ENCODE measurements at places on chromosomes 5 and 9.

DNA sequence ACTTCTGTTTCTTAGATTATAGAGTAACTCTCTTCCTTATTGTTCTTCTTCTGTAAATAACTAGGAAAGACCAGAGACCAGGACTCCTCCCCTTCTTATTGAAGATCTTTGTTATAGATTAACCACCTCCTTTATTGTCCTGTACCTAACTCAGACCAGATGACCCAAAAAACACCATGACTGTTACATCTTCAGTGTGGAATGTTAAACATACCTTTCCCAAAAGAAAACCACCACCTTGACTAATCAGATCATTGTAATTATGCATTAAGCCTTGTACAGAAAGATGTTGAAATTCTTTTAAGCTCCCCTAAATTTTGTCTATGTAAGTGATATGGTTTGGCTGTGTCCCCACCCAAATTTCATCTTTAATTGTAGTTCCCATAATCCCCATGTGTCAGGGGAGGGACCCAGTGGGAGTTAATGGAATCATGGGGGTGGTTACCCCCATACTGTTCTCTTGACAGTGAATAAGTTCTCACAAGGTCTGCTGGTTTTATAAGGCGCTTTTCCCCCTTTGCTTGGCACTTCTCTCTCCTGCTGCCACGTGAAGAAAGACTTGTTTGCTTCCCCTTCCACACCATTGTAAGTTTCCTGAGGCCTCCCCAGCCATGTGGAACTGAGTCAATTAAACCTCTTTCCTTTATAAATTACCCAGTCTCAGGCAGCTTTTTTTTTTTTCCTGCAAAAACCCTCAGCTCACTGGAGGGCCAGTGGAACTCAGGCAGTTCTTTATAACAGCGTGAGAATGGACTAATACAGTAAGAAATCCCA lies 26.3 kb downstream of the ARSB start:
- no peak for DNase-seq

DNA sequence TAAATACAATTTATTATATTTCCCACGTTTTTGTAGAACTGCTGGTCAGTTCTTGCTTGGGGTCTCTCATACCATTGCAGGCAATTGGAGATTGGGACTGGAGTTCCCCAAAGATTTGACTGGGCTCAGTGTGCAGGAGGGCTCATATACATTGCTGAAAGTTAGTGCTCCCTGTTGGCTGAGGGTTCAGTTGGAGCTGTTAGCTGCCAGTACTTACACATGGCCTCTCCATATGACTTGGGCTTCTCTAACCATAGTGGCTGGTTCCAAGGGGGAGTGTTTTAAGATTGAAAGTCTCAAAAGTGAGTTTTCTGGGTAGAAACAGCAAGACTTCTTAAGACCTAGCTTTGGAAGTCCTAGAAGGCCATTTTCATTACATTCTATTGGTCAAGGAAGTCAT lies 102.9 kb downstream of the MAN2A1 start:
- no peak for DNase-seq

- no peak for DNase-seq
Observed at GRCh38 chr5:83955916-83956315, 235.3 kb upstream of the HAPLN1 start.

- no peak for DNase-seq
Observed at GRCh38 chr9:95752129-95752731, 123.3 kb upstream of the ERCC6L2 start.

- DNase-seq: peak; percentile 96
Observed at GRCh38 chr5:39517800-39518199, 93.0 kb upstream of the DAB2 start.

DNA sequence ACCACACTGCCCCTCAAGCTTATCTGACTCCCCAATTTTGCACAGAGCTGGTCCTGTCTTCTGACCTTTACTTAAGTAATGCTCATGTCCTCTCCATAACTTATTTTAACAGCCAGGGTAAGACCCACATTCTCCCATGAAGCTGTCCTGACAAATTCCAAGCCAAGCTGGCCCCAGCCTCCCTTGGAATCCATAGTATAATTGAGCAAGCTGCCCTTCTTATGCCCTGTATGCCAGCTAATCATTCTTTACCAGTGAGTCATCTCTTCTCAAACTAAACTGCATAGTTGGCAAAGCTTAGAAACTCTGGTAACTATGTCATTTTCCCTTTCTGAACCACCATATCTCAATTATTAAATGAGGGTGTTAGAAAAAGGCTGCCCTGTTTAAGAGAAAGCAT lies 92.4 kb downstream of the NFIB start:
- no peak for DNase-seq

DNA sequence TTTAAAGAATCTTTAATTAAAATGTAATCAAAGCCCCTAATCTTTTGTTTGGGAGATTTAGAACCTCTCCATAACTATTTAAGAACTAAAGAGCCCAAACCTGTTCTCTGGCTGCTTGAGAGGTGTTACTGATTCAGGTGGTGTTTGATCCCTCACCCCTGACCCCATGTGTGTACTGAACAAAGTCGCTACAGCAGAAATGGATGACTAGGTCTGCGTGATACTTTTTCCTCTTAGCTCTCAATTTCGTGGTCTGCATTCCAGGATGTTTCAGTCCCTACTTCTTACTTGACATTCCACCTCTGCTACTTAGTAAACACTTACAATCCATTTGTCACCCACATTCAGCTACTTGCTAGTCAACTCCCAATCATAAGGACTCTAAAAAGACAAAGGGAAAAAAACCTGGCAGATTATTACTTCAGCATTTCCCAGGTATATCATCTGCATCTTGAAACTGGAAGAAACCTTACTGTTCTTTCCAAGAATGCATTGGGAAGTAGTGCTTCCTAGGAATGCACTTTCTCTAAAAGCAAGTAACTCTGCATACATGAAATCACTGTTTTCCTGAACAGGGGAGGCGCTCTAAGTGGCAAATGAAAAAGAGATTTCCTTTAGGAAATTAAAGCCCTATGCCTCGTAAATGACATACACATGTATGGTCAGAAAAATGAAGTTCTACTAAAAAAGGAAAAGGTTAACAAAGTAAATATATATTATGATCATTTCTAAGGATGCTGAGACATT lies 1091.6 kb downstream of the PTPRD start:
- DNase-seq: no peak

- no peak for DNase-seq
Observed at GRCh38 chr5:158635565-158635964, 464.2 kb downstream of the EBF1 start.

- DNase-seq: peak; percentile 60
Observed at GRCh38 chr9:13267743-13268142, 11.7 kb downstream of the MPDZ start.

DNA sequence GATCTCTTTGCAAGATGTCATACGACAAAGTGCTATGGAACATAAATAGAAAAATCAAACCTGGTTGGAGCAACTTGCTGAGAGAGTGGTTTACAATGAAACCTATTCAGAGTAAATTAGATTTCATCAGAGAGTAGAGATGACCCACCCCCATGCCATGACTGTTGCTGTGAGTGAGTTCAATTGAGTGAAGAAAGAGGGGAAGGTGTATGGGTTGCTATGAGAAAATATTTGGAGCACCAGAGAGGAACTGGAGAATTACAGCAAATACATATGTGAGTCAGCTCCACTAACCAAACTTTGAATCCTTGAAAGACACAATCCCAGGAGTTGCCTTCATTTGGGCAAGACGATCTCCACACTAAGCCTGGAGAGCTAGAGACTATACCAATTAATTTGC lies 217.2 kb downstream of the RFX3 start:
- no peak for DNase-seq

DNA sequence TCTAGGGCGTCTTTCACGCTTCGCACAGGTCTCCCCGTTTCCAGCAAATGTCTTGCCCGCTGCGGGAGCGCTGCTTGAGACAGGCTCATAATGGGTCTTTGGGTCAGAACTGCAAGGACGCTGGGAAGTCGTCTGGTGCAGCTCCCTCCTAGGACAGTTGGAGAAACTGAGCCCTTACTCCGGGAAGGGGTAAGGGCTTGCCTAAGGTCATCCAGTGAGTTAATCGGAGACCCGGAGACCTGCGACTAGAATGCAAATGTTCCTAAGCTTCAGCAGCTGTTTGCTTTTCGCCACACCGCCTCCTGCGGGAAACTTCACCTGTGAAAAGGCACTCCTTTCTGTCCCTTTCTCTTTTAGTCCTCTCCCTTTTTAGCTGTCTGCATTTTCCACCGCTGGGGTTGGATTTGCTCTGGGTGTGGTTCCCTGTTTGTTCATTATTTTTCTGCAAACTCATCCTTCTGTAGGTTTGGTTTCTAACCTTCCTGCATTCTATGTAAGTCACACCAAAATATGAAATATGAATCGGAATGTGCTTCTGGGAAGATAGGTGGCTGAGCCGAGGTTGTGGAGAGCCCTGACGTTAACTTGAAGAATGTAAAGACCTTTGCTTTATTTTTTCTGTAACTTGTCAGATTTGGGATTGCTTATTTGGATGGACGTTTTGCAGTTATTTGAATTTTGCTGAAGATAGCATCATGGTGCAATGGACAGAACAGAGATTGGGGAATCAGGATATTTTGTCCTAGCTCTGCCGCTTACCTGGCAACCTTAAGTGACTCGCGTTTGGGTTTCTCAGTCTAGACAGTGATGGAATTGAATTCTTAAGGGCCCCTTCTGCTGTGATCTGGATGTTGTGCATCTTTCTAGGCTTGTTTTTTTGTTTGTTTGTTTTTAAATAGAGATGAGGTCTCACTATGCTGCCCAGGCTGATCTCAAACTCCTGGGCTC lies 909 bp downstream of the SLC36A1 start:
- DNase-seq: no peak
